M059J (cell line): ENCODE measurements at places on chromosomes 3 and 15. TPM values are rescaled to one million over a fixed set of nuclear protein-coding genes. Genes with fewer than 3 reads are reported as not detected.

- DNase-seq, result no peak
Observed at GRCh38 chr3:45275006-45275704, 49.1 kb upstream of the TMEM158 start.

DNA sequence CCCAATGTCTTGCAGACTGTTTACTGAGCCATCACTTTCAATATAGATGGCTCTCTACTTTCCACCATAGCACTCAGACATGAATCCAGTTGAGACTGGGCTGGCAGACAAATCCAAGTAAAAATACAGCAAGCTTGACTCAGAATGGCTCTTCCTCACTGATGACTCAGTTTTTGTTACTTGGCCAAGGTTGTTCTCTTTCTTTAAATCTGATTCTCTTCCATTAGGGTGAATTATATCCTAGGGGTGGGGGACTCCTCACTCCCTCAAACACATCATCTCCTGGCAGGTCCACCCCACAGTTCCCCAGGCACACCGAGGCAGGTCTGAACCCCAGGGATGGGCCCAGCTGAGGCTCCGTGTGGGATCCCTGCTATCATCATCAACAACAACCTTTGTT, 157.9 kb downstream of the MEX3B start:
- peak; percentile 78 for DNase-seq

The TJP1 gene
- 18.2 and 45.2 TPM in 2 replicates for total RNA-seq

The LRRK1 gene
- 0.20 and 1.7 TPM in 2 replicates for total RNA-seq

DNA sequence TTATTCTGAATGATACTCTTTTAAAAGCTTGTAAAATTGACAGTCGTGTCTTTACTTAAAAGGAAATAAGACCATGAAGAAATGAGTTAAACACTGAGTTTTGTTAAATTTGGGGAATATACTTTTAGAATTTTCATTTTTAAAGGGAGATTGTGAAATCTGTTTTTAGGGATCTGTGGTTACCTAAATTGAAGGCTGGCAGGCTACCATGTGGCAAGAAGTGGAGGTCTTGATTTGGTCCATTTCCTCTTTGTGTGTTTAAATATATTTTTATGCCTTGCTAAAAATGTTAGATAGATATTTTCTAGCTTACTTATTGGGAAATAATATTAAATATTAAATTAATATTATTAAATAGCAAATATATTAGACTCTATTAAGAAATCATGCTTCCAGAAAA, 36.6 kb upstream of the SLC22A13 start:
- DNase-seq, result no peak

- DNase-seq, result peak; percentile 72
Observed at GRCh38 chr3:55166576-55167555, 239.0 kb upstream of the LRTM1 start.

- DNase-seq, result peak; percentile 79
Observed at GRCh38 chr15:88542342-88542733, 4.1 kb downstream of the DET1 start.

DNA sequence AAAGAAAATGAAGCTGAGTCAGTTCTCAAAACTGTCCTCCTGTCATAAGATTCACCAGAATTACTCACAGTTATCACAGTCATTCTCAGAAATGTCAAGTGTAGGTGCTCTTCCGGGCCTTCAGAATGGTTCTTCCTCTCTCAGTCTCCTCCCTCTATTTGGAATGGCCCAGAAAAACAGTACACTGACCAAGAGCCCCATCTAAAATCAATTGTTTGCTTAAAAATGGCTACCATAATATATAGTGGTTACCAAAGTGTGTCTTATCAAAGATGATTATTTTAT, 99.8 kb downstream of the MECOM start:
- DNase-seq, result no peak

The GPR87 gene
- 0.66 and 0.74 TPM in 2 replicates for total RNA-seq

DNA sequence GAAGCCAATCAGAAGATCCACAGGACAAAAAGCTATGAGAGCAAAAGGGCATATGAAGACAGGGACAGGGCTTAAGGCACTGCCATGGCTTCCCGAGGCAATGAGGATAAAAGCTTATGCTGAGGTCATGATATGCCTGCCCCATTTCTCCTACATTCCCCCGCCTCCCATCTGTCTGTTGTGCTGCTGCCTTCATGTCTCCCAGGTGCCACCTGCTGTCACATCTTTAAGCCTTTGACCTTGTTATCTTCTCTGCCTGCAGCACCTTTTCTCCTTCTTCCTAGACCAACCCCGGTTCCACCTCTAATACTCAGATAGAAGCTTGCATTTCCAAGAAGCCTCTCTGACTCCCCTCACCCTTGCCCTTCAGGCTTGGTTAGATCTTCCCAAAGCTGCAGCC, 213.8 kb downstream of the ARRDC4 start:
- DNase-seq, result peak; percentile 58

The SLCO2A1 gene
- total RNA-seq, result 0.20 and 0.47 TPM in 2 replicates

The CCDC54 gene
- total RNA-seq, result not detected in 2 replicates

The KCNH8 gene
- total RNA-seq, result not detected in 2 replicates

GRCh38 chr3:46353647-46354410, at the start of gene CCR2:
Gene CCR2 (plus strand): TSS chr3:46354111. CDS start chr3:46357528, 3,417 bp downstream.
- peak; percentile 54 for DNase-seq

DNA sequence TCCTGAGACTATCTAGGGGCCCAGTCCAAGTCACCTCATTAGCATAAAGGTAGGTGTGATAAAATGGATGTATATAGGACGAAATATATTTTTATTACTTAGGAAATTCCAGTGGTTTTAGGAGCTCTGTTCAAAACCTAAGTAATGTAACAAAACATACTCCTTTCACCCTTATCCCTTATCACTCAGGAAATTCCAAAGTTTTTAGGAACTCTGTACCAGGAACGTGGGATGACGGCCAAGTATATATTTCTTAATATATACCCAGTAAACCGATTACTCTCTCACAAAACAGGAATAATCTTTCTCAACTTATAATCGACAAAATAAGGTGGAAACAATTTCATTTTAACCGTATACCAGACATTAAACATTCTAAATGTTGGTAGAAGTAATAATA, 195.7 kb downstream of the ZPLD1 start:
- DNase-seq, result no peak

The IL17RE gene
- total RNA-seq, result 0.05 and 0.15 TPM in 2 replicates

DNA sequence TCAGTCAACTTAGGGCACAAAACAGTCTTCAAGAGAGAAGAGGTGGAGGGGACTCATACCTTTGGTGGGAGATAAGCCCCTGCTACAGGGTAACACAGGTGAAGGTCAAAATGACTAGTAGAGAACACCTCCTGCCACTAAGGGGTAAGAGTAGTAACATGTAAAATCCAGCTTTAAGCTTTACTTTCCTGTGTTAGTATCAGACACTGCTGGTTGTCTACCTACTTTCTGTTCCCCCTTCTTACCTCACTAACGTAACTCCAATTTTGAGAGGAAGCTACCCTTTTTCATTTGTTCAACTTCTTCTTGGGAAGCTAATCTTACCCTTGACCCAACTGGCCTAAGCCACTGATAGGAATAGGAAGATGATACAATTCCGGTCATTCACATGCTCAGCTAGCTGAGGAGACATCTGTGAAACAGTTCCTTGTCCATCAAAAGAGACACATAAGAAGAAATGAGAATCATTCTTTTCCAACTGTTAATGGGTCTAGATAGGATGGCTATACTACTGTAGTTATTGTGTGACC, 826.8 kb upstream of the CFAP20DC start:
- no peak for DNase-seq

GRCh38 chr3:126546549-126547239, 12.0 kb downstream of the C3orf22 start:
- DNase-seq, result no peak

DNA sequence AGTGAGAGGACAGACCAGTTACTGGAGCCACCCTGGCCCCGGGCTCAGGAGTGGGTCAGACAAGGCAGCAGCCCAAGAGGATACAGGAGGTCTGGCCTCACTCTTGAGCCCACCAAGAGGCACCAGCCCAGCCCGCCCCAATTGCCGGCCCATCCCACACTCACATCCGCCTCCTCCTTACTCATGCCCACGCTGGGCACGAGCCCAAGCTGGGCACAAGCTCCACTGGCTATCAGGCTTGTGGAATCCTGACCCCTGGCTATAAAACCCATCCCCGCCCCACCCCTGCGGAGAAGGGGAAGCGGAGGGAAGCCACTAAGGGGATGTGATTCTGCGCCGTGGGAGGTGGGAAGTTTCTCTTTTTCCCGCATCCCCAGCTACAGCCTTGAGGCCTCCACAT, 25.9 kb downstream of the ADCY5 start:
- DNase-seq, result peak; percentile 20

DNA sequence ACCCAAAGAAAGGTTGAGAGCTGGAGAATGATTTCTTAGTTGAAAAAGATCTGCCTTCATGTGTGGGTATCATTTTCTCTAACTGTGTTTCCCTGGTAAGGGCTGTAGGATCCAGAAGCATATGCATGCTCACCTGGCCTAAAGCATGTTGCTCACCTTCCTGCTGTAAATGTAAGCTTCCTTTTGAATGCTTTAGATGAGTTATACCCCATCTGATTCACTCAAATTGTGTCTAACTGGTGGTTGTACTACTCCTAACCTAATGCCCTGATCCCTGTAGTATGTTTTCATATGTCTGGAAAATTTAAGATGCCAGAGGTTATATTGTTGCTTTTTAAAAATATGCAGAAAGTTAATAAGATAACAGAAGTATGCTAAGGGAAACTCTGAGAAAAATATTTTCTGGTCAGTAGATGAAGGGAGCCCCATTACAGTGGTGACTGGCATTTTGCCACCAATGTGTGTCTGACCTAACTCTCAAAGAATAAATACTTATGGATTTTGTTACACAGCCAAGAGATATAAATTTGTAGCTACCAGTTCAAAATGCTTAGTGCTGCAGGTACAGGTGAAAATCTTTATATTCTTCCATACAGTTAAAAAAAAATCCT, 7.7 kb downstream of the FILIP1L start:
- DNase-seq, result peak; percentile 67

- DNase-seq, result no peak
Observed at GRCh38 chr15:101396484-101397261, 92.8 kb downstream of the PCSK6 start.

The LRRIQ4 gene
- not detected in 2 replicates for total RNA-seq

DNA sequence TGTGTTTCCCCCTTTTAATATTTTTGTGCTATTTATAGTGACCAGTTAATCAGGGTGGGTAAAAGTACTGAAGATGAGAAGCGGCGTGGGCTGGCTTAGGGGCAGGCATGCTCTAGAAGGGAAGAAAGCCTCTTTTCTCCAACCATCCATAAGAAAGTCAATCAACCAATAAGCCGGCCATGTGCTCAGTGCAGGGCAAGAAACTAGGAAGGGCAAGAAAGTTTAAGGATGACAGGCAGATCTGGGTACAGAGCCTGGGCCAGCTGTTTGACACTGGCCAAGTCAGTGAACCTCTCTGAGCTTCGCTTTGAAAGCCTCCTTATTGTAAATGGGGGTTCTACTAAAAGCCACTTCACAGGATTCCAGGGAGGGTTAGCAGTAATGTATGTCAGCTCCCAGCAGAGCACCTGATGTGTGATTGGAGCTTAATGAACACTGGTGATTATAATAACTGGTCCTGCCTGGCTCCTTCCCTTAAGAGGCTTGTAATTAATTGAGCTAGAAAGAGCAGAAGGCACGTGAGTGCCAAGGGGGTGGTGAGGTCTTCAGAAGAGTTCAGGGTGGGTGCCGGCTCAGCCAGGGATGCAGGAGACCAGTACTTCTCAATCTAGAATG, 5.7 kb upstream of the CHRNA3 start:
- DNase-seq, result no peak

GRCh38 chr3:190175490-190175889, 54.8 kb upstream of the P3H2 start:
- peak; percentile 68 for DNase-seq

The GNAT1 gene
- total RNA-seq, result not detected in 2 replicates

GRCh38 chr3:66149269-66149668, 71.5 kb upstream of the SLC25A26 start:
- DNase-seq, result no peak

The GOLGA6L9 gene
- total RNA-seq, result 0.12 and 0.54 TPM in 2 replicates

The COL8A1 gene
- 225 and 349 TPM in 2 replicates for total RNA-seq

The RAD51 gene
- 7.7 and 10.5 TPM in 2 replicates for total RNA-seq

DNA sequence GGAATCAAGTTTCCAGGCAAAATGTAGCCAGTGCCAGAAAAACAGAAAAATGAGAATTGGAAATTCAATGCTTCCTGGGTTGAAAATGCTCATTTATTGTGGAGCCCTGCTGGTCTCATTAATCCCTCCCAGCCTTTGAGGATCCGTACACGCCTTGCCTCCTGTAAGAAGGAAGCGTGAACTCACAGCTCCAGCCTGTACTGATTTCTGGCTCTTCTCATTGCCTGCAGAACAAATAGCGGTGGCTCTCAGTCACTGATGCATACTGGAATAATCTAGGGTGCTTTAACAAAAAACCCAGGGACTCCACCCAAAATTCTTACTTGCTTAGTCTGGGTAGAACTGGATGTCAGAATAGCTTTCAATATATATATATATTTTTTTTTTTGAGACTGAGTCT, 29.3 kb upstream of the SLC24A5 start:
- no peak for DNase-seq

DNA sequence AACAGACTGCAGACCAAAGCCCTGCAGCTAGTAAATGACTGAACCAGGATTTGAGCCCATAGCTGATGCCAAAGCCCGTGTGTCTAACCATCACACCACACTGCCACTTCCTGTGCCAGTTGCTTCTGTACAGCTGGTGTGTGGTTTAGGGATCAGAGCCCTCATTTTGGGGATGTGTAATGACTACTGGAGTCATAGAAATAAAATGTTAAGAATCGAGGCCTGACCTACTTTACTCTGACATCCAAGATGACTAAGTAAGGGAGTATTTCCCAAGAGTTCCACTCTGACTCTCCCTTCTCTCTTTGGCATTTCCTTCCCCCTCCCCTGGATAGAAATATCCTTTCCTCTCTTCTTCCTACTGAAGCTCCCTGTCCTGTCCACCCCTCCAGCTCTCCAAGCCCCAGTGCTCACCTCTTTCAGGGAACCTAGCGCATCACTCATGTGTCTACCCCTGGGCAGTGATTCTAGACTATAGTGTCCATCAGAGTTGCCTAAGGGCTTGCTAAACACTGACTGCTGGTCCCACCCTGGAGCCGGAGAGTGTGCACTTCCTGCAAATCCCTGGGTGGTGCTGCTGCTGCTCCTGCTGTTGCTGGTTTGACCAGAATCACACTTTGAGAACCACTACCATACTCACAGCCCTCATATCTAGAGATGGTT, 53.8 kb downstream of the MGLL start:
- DNase-seq, result peak; percentile 99

DNA sequence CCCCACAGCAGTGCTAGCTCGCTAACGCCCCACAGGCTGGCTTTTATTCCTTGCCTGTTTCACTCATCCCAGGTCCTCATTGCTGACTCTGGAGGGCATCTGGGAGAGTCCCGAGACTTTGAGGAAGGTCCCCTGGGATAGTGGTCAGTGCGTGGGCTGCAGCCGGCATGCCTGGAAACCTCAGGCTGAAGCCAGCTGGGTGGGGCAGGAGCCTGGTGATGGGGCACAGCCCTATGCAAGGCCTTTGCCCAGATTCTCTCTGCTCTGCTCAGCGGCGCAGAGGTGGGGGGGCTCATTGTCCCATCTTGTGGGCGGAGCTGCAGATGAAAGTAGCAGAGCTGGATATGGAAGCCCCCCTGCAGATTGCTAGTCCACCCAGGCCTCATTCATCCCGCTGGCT, 55.7 kb upstream of the SMAD6 start:
- DNase-seq, result no peak

- DNase-seq, result peak; percentile 25
Observed at GRCh38 chr3:188349351-188349901, 195.5 kb downstream of the LPP start.

The COPS2 gene
- total RNA-seq, result 43.1 and 43.5 TPM in 2 replicates

The GRAMD1C gene
- total RNA-seq, result 2.2 and 3.6 TPM in 2 replicates

- DNase-seq, result peak; percentile 18
Observed at GRCh38 chr15:79539401-79539800, 107.3 kb downstream of the MINAR1 start.
